CD4-positive, alpha-beta memory T cell (primary cell): ENCODE measurements at places on chromosomes 3 and 15. TPM values are rescaled to one million over a fixed set of nuclear protein-coding genes. Genes with fewer than 3 reads are reported as not detected.

The LRRC2 gene
- total RNA-seq, result 0.50 TPM

The IMPG2 gene
- total RNA-seq, result 0.72 TPM

The RPS27L gene
- 150 TPM for total RNA-seq

- no peak for DNase-seq
Measured at GRCh38 chr3:122991236-122991985, 36.2 kb downstream of the SEMA5B start.

GRCh38 chr3:122092460-122093165 lies 37.5 kb downstream of the CD86 start:
- no peak for DNase-seq

DNA sequence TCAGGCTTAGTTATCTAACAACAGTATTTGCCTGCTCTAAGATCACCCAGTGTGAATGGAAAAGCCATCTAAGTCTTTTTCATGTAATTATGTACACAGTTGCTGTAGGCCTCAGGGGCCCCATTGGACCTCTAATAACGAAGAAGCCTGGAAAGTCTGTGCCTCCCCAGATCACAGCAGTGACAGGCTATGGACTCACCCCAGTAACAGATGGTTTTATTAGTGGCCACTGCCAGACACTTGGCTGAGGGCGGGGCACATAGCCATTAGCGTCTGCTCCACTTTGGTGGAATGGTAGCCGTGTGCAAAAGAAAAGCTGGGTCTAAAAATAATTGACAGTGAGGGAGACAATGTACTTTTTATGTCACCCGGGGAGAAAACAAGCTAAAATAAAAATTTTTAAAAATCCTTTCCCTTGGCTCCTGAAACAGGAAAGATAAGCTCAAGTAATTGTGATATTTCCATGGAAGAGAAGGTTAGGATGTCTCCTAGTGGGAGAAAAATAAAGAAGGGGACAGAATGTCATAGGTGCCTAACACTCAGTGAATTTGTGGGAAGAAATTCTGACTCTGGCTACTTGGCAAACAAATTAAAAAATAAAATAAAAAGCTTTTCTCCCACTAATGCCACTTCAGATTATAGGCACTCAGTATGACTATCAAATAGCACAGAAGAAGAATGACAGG lies 44.3 kb upstream of the ZNF385D start:
- DNase-seq, result no peak

DNA sequence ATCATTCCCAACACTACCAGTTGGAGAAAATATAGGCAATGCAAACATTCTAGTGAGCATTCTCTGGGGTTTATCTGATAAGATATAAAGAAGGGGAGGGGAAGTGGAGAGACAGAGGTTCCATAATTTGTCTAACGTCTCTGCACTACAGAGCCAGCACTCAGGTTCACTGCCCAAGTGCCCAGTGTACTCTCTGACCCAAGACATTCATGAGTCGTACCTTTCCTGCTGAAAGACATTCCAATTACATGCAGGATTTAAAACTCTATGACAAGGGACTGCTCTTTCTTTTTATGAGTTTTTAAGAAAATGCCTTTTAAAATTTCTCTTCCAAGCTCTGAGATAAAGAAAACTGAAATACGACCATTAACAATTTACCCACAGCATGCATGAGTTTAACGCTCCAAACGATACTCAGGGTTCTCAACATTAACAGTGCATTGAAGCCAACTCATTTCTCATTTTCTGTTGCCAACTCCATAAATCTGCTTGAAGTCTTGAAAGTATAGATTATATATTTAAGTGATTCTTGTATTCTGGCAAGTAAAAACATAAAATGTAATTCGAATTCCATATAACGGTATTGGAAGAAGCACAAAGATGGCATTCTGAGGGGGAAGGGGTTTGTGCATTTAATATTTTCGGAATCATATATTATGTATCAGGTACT lies 193.4 kb downstream of the SUCLG2 start:
- DNase-seq, result no peak

DNA sequence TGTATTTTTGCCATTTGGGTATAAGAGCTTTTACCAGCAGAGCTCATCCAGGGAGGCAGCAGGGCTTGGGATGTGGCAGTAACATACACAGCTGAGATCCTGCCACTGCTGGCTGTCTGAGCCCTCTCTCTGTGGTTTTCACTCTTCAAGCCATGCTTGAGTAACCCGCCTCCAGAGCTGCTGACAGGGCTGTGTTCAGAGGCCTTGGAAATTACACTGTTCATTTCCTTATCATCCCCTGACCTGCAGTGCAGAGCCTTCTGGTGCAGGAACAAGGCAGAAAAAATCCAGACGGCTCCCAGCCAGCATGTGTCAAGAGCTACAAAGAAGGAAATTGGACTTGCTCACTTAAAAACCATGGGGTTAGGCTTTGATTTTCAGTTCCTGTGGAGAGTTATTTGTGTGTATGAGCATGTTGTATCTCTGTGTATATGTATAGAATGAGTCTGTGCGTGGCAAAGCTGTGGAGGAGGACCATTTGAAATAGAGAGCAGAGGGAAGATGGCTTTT lies 47.0 kb downstream of the ZNF609 start:
- no peak for DNase-seq

DNA sequence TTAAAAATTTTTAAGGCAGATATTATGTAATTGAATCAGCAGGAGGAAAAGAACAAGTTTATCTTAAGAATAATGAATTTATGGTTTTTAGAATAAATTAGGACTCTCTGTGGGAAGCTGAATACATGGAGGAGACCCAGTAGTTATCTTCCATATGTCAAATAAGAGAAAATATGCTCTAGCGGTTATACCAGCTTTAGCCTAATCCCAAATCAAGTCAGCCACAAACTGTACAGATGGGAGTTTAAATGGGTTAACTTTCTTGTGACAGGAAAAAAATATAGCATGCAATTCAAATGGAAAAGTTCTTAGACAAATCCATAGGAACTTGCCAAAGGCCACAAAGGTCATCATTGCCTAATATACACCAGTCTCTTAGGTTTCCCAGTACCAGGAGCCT lies 84.3 kb downstream of the TTBK2 start:
- DNase-seq, result no peak

GRCh38 chr3:61940236-61940635 lies 378.9 kb downstream of the PTPRG start:
- no peak for DNase-seq

GRCh38 chr15:42931702-42932486 lies 11.3 kb upstream of the TTBK2 start:
- DNase-seq, result no peak

DNA sequence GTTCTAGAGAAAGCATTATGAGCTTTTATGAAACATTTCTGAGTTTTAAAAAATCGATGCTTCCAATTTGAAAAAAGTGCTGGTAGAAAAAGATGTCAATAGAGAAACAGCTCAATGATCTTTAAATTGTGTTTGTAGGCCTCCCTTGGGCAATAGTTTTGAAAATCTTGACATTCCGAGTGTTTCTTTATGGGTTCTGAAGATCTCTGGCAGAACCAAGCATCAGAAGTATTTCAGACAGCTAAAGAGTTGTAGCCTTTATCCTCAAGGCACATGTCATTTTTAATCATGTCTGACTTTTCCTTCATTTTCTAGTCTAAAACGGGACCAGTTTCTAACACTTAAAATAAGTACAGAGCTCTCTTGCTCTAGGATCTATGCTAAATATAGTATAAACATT lies 188.1 kb upstream of the CBLB start:
- DNase-seq, result no peak

DNA sequence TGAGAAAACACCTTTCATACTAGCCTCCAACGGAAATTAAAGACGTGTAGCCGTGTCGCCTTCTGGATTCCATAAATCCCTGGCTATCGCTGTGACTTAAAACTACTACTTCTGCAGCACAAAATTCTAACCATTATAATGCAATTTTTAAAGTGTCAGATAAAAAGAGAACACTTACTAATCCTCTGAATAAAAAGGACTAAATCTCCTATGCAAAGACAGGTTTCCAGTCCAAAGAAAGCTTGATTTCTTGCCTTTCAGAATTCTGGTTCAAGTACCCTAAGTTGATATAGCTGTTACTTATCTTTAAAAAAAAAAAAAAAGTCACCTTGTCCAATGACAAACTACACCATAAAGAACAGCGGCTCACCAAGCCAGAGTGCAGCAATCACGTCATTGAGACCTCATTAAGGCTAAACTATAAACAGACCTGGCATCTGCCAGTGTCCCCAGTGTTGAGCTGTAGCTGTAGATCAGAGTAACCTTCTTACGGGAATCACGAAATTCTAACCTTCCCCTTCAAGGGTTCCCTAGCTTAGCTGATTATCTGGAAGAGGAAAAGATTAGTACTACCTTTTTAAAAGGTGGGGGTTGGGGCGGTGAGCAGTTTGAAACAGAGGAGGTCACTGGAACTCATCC lies 2.2 kb downstream of the ABCC5 start:
- no peak for DNase-seq

- DNase-seq, result no peak
Measured at GRCh38 chr15:37134699-37135131, 34.4 kb upstream of the MEIS2 start.

GRCh38 chr3:156396851-156397250 lies 158.1 kb downstream of the SSR3 start:
- DNase-seq, result no peak

DNA sequence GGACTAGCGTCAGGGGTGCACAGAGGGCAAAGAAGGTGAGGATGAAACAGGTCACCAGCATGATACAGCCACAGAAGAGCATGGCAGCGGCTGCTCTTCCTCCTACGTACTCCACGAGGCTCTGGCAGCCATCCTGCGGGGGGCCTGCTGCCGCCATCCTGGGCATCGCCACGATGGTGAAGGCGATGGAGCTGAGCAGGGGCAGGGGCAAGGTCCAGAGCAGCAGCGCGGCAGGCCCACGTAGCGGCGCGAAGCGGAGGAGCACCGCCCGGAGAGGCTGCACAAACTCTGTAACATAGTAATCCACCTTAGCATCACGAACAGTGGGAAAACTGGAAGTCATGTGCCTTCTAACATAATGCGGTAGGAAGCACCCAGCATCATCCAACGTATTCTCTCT lies 491.6 kb downstream of the PYDC2 start:
- DNase-seq, result no peak
